ENCODE measurements at places on chromosomes 11 and 22. TPM values are rescaled to one million over a fixed set of nuclear protein-coding genes. Genes with fewer than 3 reads are reported as not detected.

- peaks cover 58% of the 10 kb centered on the region for H3K4me1 ChIP-seq
- no peak overlapping the region for H3K4me3 ChIP-seq
- H3K27me3 ChIP-seq: no peaks in the 10 kb centered on the region
- DNase-seq: no peak
Measured at GRCh38 chr11:83011333-83012167, 60.1 kb downstream of the RAB30 start.

- no peaks in the 10 kb centered on the region for H3K27me3 ChIP-seq
- H3K4me1 ChIP-seq: peaks cover 5% of the 10 kb centered on the region
- no peak overlapping the region for H3K4me3 ChIP-seq
- no peaks in the 10 kb centered on the region for H3K36me3 ChIP-seq
Measured at GRCh38 chr11:63598556-63598955, 15.7 kb downstream of the PLAAT3 start.

The UPK2 gene
- total RNA-seq: 0.53 TPM

DNA sequence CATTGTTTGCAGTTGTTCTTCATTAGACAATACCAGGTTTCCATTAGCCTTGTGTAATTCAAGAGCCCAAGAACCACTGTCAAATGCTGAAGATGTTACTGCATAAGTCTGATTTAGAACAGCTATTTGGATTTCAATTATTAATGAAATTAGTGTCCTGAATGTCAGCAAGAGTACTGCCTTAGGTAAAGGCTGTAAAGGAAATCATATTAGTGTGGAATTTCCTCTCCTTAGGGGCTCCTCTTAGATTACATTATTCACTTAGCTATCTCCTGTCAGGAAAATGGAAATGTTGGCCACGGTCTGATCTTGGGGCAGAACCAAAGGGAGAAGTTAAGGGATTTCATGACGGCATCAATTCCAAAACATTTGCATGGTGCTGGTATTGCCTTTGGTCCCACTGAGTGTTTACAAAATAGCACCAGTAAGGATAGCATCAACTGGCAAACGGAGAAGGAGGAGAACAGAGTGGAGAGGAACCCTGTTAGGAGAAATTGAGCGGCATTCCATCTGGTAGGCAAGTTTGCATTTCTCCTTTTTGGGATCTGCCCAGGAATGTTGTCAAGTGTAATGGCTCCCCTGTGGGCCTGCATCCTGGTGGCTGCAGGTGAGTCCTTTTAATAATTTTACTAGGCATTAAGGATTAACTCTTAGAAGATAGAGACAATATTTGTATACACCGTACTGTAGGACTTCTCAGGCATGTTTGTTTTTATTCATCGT, at the start of gene HTR3B:
Gene HTR3B (plus strand): TSS at position 418 of the 723 bp plus-strand sequence. CDS start 138 bp downstream, at position 556.
- H3K27ac ChIP-seq: no peak within 1 kb of the TSS
- H3K4me3 ChIP-seq: no peak within 1 kb of the TSS
- no peaks in the 10 kb centered on the region for H3K36me3 ChIP-seq
- DNase-seq: no peak
- H3K4me1 ChIP-seq: no peaks in the 10 kb centered on the region

DNA sequence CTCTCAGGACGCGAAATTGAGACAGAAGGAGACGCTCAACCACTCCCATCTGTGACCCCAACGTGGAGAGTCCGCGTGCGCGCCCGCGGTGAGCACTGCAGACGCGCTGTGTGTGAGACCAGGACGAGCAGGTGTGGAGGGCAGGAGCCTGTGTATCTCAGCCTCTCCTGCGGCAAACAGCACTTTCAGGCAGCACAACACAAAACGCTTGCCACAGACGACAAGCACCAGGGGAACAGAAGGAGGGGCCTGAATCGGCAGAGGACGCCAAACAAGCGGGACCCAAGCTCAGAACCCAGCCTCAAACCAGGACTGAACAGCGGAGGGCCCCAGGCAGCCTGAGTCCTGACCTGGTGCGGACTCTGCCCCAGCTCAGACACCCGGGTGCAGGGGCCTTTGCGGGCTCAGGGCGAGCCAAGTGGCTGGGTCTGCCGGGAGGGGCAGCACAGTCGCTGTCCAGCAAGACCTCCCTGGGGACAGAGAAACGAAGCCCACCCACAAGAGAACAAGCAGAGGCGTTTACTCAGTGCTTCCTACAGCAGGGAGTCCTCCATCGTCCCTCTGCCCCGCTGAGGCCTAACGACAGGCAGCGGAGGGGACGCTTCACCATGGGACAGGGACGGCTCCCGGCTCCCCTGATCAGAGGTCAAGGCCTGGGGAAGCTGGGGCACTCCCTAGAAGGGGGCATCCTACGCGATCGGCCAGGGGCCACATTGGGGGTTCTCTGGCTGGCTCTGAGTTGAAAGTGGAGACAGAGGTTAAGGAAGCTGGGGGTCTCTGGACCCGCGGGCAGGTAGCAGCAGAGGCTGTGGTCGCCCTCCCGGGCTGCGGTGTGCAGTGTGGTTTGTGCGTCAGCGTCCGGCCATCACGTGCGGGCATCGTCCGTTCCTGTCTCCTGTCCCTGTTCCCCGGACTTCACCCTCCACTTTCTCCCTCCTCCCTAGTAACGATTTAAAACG, 560.8 kb downstream of the BRD1 start:
- H3K27ac ChIP-seq: no peak overlapping the region
- peaks cover 40% of the 10 kb centered on the region for H3K27me3 ChIP-seq
- no peak overlapping the region for H3K4me3 ChIP-seq

DNA sequence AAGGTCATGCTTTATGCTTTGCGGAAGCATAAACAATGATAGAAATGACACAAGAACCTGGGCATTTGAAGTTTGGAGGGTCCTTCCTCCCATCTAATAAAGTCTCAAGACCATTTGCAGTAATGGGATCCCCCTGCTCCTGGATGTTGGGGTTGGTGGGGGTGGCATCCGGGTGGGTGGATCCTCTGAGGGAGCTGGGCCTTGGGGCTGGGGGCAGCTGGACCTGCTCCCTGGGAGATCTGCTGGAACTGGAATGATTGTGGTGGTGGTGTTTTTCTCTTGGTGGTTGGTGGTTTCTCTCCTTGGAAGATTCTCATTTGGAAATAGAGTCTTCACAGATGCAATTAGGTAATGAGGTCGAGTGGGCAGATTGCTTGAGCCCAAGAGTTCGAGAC, 2.2 kb upstream of the NAP1L4 start:
- no peak overlapping the region for H3K4me3 ChIP-seq
- peaks cover 21% of the 10 kb centered on the region for H3K36me3 ChIP-seq
- DNase-seq: no peak
- H3K27me3 ChIP-seq: no peaks in the 10 kb centered on the region
- H3K4me1 ChIP-seq: peaks cover 23% of the 10 kb centered on the region

The INS gene
- total RNA-seq: not detected

DNA sequence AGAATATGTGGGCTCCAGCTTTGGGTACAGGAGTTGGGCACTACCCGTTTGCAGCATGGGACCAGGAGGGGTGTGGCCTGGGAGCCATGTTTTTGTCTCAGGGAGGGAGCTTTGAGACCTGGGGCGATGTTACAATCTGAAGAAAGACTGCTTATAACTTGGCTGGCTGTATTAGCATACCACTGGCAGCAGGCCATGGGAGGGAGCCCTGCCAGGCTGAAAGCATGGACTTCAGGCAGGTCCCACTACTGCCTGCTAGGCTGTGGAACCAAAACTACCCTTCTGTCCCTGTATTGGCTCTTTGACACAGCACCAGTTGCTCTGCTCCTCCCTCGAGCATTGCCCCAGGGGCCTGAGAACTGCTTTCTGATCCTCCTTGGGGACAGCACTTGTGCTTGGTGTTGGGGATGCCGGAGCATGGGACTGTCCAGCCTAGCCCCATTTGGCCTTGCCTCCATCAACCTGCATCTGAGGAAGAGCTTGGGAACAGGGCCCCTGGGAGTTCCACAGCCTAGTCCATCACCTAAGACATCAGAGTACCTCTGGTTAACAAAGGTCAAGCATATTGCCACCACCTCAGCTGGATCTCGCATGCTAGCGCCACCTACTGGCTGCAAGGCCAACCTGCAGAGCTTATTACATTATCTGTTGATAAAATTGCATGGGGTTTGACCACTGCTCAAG, 217.4 kb downstream of the SBF2 start:
- H3K4me1 ChIP-seq: no peaks in the 10 kb centered on the region
- DNase-seq: peak; percentile 55
- H3K27me3 ChIP-seq: no peaks in the 10 kb centered on the region

The PSMA1 gene
- 268 TPM for total RNA-seq

- no peak overlapping the region for H3K27ac ChIP-seq
- peaks cover 4% of the 10 kb centered on the region for H3K4me1 ChIP-seq
- DNase-seq: no peak
- peaks cover 17% of the 10 kb centered on the region for H3K27me3 ChIP-seq
- H3K4me3 ChIP-seq: no peak overlapping the region
- H3K36me3 ChIP-seq: no peaks in the 10 kb centered on the region
Measured at GRCh38 chr11:2187280-2187707, 15.7 kb upstream of the TH start.

DNA sequence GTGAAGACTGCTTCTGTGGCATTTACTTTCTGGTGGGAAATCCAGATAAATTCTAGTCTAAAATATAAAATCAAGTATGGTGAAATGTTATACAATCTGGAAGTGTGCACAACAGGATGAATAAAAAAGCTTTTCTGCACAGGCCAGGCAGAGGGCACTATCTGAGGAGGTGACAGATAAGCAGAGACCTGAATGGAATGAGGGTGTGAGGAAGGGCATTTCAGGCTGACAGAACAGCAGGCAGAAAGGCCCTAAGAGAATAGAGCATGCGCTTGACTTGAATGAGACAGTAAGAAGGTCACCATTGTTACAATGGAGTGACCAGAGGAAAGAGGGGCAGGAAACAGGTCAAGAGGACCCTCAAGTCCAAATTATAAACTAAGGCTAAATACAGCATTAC, 33.6 kb upstream of the FNBP4 start:
- H3K27me3 ChIP-seq: no peaks in the 10 kb centered on the region
- no peak overlapping the region for H3K4me3 ChIP-seq
- H3K27ac ChIP-seq: no peak overlapping the region
- H3K4me1 ChIP-seq: peaks cover 18% of the 10 kb centered on the region
- no peak for DNase-seq
- H3K36me3 ChIP-seq: peaks cover 10% of the 10 kb centered on the region

DNA sequence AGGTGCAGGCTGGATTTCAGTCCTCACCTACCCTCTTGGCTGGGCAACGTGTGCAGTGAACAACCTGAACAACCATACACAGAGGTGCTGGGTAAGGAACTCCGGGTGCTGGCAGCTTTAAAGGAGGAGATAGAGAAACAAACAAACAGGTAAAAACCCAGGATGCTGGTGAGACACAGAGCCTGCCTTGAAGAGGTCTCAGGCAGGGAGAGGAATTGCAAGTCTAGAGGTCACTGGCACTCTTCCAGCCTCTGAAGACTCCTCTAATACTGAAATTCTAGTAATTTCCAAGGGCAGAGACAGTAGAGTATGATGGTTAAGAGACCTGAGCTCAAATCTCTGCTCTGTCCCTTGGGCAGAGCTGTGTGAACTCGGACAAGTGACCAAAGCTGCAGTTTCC, 192.5 kb downstream of the CEP164 start:
- no peak overlapping the region for H3K27ac ChIP-seq
- DNase-seq: no peak
- no peaks in the 10 kb centered on the region for H3K27me3 ChIP-seq
- H3K36me3 ChIP-seq: no peaks in the 10 kb centered on the region

DNA sequence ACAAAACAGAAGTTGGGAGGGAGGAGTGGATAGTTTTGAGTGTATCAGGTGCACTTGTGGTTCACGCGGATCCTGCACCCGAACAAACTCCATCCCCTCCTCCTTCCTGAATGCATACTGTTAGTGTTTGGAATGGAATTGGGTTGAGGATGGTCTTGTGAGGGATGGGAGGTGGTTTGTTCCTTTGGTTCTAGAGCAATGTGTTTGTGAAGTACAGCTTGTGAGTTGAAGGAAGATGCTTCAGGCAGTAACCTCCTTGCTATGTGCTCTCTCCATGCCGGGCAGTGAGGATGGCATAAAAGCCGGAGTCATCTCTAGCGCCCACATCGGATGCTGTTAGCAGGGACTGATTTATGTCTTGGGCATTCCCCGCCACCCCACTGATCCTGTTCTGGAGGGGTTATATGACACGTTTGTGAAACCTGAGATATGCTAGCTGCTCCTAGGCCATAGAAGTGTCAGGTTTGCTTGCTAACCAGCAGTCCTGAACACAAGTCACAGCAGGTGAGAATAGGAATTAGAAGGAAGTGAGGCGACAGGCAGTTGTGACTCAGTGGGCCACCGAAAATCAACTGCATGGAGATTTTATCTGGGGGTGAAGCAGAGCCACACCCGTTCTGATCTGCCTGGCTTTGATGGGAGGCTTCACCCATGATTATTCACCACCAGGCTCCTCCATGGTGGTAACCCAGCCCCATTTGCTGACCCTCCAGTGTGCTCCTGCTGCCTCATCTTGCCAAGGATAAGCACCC, 2.2 kb downstream of the BCR start:
- no peaks in the 10 kb centered on the region for H3K27me3 ChIP-seq
- peak overlapping the region; percentile 86 for H3K27ac ChIP-seq
- peak; percentile 78 for DNase-seq

GRCh38 chr11:20113149-20113438, 47.2 kb downstream of the DBX1 start:
- H3K4me3 ChIP-seq: no peak overlapping the region
- peaks cover 7% of the 10 kb centered on the region for H3K4me1 ChIP-seq
- no peak overlapping the region for H3K27ac ChIP-seq
- no peaks in the 10 kb centered on the region for H3K36me3 ChIP-seq
- DNase-seq: no peak

The MGAT3 gene
- 2.6 TPM for total RNA-seq

GRCh38 chr11:100948936-100949335, 180.7 kb downstream of the PGR start:
- no peak overlapping the region for H3K27ac ChIP-seq
- no peak overlapping the region for H3K4me3 ChIP-seq
- no peaks in the 10 kb centered on the region for H3K4me1 ChIP-seq
- H3K27me3 ChIP-seq: no peaks in the 10 kb centered on the region
- no peak for DNase-seq

GRCh38 chr11:118213201-118213600, 11.6 kb downstream of the JAML start:
- no peaks in the 10 kb centered on the region for H3K27me3 ChIP-seq
- peak overlapping the region; percentile 97 for H3K27ac ChIP-seq
- H3K4me3 ChIP-seq: peak overlapping the region; percentile 85
- peaks cover 19% of the 10 kb centered on the region for H3K36me3 ChIP-seq
- DNase-seq: no peak

GRCh38 chr11:26112264-26112663, 219.7 kb upstream of the ANO3 start:
- no peaks in the 10 kb centered on the region for H3K27me3 ChIP-seq
- H3K36me3 ChIP-seq: peaks cover 4% of the 10 kb centered on the region
- H3K4me1 ChIP-seq: no peaks in the 10 kb centered on the region

- no peak for DNase-seq
- no peak overlapping the region for H3K4me3 ChIP-seq
- no peaks in the 10 kb centered on the region for H3K36me3 ChIP-seq
- H3K27me3 ChIP-seq: peaks cover 7% of the 10 kb centered on the region
Measured at GRCh38 chr11:75539459-75540334, 14.0 kb upstream of the GDPD5 start.

DNA sequence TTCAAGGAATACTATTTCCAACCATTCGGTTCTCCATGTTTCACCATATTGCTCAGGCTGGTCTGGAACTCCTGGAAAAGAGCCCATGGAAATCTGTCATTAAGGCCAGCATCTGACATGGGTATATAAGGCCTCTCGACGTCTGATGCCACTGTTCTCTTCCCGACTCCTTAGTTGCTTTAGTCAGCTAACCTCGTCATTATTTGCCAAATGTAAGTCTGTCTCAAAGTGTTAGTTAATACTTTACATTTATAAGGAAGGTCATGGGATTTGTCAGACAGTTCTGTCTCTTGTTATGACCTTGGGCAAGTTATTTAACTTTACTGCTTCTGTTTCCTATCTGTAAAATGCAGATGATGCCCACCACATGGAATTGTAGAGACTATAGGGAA, 1.6 kb downstream of the MRPL48 start:
- peak overlapping the region; percentile 98 for H3K4me3 ChIP-seq
- H3K27ac ChIP-seq: peak overlapping the region; percentile 81
- DNase-seq: no peak
- peaks cover 42% of the 10 kb centered on the region for H3K4me1 ChIP-seq
- no peaks in the 10 kb centered on the region for H3K27me3 ChIP-seq
- H3K36me3 ChIP-seq: peaks cover 2% of the 10 kb centered on the region

The GLYATL1B gene
- not detected for total RNA-seq
